Left lobe of liver (tissue), 2 donors: ENCODE measurements at places on chromosomes 3 and 15. TPM values are rescaled to one million over a fixed set of nuclear protein-coding genes. Genes with fewer than 3 reads are reported as not detected.

- DNase-seq, result no peak
Measured at GRCh38 chr3:7275396-7275795, 414.5 kb downstream of the GRM7 start.

DNA sequence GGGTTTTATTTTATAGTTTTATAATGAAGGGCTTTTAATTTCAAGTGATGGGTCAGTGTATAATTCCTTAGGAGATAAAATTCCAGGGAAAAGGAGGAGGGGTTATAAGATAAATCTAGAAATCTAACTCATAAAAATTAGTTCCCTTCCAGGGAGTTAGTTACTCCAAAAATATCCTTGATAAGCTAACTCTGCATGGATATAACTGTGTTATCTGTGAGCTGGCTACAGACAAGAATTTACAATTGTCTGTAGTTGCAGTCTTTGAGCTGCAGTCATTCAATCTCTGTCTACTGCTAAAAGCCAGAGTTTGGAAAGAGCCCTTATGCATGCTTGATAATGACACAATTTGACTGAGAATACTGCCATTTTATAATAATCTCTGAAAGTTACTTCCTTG is 432.3 kb upstream of the TPRG1 start:
- DNase-seq, result no peak

GRCh38 chr3:27368831-27369607 is at the start of gene NEK10:
NEK10 (minus strand) TSS chr3:27369383; CDS start chr3:27352882, 16,501 bp downstream.
- peak; percentile 93 for DNase-seq

GRCh38 chr3:111197485-111197884 is 125.9 kb downstream of the NECTIN3 start:
- no peak for DNase-seq

DNA sequence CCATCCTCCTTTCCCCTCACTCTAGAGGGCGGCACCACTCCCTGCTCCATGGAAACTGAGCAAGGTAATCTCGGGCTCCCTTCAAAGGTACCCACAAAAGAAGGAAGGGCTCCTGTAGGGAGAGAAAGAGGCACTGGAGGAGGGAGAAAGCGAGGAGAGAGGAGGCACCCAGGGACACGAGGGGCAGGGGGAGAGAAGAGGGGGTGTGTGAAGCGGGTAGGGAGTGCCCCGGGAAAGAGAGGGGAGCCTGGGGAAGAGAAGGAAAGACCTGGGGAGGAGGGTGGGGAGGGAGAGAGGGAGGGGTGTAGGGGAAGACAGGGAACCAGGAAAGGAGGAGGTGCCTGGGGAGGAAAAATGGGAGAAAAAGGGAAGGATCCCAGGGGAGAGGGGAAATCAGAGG is 523 bp downstream of the VILL start:
- no peak for DNase-seq

Gene ABHD5
- total RNA-seq, result 12.8 TPM

Gene TMEM45A
- total RNA-seq, result 62.7 TPM

DNA sequence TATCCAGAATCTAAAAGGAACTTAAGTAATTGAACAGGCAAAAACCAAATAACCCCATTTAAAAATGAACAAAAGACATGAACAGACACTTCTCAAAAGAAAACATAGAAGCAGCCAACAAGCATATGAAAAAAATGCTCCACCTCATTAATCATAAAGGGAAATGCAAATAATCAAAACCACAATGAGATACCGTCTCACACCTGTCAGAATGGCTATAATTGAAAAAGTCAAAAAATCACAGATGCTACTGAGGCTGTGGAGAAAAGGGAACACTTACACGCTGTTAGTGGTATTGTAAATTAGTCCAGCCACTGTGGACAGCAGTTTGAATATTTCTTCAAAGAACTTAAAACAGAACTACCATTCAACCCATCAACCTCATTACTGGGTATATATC is 220.7 kb downstream of the MEX3B start:
- no peak for DNase-seq

Gene GPR149
- total RNA-seq, result not detected

DNA sequence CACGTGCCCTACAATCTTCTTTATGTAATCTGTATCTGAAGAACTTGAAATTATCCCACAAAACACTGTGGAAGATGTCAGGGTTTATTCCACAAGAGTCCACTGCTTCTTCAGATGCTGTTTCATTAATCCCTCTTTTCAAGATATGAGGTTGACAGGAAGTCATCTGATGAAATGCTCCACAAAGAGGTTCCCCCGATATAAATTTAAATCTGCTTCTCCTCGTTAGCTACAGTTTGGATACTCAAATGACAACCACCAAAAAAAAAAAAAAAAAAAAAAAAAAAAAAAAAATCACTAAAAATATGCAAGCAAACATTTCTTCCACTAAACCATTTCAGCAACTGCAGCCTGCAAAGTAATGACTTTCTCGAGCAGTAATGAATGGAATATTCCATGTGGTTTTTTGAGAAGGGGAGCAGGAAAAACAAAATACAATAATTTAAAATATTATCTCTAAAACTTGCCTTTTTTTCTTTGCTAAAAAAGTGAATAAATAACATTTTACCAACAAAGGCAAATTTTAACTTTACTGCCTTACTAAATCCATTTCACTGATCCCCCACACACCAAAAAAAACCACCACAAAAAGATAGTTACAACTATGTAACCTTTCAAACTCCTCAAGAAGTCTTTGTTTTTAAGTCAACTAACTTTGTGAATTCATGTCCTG is 37.8 kb downstream of the DLG1 start:
- no peak for DNase-seq

- no peak for DNase-seq
Measured at GRCh38 chr3:8147711-8148110, 353.9 kb upstream of the LMCD1 start.

Gene TRAK1
- 11.2 TPM for total RNA-seq

- no peak for DNase-seq
Measured at GRCh38 chr3:182565916-182566796, 227.1 kb upstream of the ATP11B start.

DNA sequence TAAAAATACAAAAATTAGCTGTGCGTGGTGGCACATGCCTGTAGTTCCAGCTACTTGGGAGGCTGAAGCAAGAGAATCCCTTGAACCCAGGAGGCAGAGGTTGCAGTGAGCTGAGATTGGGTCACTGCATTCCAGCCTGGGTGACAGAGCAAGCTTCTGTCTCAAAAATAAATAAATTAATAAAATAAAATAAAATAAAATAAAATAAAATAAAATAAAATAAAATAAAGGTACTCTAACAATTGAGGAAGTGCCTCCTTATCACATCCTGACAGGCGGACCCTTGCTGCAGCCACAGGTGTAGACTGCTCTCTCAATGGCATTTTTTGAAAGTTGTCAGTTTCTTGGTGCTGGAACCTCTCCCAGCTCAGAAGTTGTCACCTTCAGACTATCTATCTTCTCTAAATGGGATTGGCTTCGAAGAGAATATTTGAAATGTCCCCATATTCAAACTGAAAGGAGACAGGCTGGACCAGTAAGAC is 304.1 kb downstream of the RORA start:
- DNase-seq, result no peak

Gene KCNAB1
- total RNA-seq, result 0.23 TPM

Gene TTLL13
- 0.15 TPM for total RNA-seq

DNA sequence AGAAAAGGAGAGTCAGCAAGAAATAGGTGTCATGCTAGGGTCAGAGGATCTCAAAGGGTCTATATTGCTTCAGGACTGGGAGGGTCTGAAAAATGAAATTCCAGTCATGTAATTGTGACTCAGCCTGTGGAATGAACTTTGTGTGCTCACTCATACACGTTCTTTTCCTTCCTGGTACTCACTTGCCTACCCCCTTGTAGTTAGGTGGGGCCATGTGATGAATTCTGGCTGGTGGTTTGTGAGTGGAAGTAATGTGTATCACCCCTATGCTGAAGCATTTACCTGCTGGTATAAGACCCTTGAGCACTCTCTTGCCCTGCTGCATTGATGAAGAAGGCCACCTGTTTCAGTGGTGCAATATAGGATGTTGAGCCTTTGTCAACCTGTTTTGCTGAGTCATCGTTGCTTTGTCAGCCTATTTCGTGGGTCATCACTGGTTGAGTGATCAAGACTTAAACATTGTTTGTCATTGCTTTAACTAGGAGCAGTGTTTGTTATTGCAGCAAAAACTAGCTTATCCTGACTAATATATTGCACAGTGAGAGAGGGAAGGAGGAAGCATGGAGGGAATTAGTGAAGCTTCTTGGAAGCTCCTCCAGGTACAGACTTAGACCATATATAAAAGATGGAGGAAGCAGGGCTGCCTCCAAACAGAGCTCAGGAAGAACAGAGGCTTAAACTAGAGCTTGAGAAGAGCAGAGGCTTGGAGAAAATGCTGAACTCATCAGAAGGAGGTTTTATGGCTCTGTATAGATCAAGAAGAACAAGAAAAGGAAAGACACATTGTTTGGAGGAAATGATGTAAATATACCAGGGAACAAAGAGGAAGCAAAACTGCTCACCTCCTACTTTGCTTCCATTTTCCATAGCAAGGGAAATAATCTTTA is 28.9 kb downstream of the TLNRD1 start:
- DNase-seq, result no peak

Gene DNAJA4
- 0.86 TPM for total RNA-seq

GRCh38 chr3:139944256-139944910 is 9.4 kb downstream of the CLSTN2 start:
- no peak for DNase-seq

Gene SHF
- 18.4 TPM for total RNA-seq

Gene PLA2G4F
- 0.25 TPM for total RNA-seq

DNA sequence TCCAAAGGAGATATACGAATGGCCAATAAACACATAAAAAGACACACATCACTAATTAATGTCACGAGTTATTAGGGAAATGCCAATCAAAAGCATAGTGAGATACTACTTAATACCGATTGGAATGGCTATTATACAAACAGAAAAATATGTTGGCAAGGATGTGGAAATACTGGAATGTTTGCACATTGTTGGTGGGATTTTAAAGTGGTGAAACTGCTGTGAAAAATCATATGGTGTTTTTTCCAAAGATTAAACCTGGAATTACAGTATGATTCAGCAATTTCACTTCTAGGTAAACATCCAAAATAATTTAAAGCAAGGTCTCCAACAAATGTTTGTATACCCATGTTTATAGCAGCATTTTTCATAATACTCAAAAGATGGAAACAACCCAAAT is 765.5 kb downstream of the VGLL3 start:
- DNase-seq, result no peak

Gene PRSS50
- total RNA-seq, result 0.13 TPM

GRCh38 chr3:60756241-60757030 is 494.8 kb downstream of the FHIT start:
- no peak for DNase-seq

GRCh38 chr3:76199382-76199781 is 414.0 kb upstream of the ZNF717 start:
- DNase-seq, result no peak

- no peak for DNase-seq
Measured at GRCh38 chr3:16460273-16460672, 53.2 kb downstream of the RFTN1 start.

DNA sequence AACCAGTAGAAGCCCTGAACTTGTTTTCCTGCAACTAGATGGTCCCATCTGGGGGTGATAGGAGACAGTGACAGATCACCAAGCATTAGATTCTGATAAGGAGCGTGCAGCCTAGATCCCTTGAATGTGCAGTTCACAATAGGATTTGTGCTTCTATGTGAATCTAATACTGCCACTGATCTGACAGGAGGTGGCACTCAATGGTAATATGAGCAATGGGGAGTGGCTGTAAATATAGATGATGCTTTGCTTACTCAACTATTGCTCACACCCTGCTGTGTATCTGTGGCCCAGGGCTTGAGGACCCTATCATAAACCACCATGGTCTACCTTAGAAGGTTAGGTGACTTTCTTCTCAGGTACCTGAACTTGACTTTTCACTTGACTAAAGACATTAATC is 417.1 kb upstream of the ARHGEF26 start:
- DNase-seq, result no peak

DNA sequence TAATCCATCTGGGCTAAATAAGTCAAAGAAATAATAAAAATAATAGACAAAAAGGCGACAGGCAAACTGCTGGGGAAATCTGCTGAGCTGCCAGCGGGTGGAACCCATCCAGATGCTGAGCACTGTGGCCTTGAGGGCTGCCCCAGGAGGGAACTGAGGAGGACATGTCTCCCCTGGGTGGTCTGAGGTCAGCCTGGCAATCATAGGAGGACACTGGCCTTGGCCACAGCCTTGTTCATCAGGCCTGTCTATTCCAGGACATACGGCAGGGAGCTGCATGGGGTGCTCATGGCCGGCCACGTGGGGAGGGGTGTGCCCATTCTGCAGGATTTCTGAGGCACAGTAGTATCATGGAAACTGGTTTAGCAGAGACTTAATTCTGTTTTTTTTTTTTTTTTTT is 21.5 kb upstream of the SNRPA1 start:
- DNase-seq, result no peak

Gene ARHGAP31
- total RNA-seq, result 2.9 TPM

GRCh38 chr3:14773691-14774128 is 45.1 kb upstream of the FGD5 start:
- DNase-seq, result peak; percentile 23

DNA sequence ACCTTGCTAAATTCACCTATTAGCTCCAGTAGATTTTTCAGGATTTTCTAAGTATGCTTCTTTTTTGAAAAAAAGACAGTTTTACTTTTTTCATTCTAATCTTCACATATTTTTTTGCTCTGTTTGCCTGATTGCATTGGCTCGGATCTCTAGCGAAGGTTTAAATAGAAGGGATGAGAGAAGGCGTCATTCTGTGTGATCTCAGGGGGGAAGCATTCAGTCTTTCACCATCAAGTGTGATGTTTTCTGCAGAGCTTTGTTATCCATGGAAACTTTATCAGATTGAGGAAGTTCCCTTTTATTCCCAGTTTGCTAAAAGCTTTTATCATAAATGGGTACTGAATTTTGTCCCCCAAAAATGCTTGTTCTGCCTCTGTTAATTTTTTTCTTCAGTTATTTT is 120.3 kb downstream of the LRRK1 start:
- DNase-seq, result no peak

DNA sequence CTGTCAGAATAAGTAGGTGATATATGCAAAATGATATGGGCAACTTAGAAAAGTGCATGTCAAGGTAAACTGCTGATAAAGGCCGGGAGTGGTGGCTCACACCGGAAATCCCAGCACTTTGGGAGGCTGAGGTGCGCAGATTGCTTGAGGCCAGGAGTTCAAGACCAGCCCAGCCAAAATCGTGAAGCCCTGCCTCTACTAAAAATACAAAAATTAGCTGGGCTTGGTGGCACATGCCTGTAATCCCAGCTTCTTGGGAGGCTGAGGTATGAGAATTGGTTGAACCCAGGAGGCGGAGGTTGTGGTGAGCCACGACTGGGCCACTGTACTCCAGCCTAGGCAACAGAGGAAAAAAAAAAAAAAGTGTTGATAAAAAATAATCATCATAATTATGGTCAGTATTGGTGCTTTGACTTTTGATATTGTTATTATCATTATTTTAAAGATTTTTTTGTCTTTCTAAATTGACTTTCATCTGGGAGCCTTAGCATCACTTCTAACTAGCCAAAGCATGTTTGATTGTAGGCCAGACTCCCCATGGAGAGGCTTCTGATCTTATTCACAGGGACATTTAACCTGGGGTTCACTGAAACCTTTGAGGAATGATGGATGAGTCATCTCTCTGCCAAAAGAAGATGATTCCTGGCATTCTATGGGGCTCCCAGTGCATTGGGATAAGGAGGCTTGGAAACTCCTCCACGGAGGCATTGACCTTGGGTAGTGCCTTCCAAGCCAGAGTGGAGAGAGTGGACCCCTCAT is 5.6 kb downstream of the ZBTB38 start:
- no peak for DNase-seq

- no peak for DNase-seq
Measured at GRCh38 chr3:19202303-19202702, 54.0 kb downstream of the KCNH8 start.

- no peak for DNase-seq
Measured at GRCh38 chr15:90610190-90610589, 80.5 kb downstream of the CRTC3 start.

GRCh38 chr3:28308196-28308595 is 40.3 kb upstream of the ZCWPW2 start:
- DNase-seq, result no peak
